ENCODE measurements at places on chromosomes 7 and 10. TPM values are rescaled to one million over a fixed set of nuclear protein-coding genes. Genes with fewer than 3 reads are reported as not detected.

LRRN3 gene
- total RNA-seq: 16.3 TPM

MMRN2 gene
- total RNA-seq: 1.3 TPM

EPO gene
- 0.48 TPM for total RNA-seq

SUN3 gene
- not detected for total RNA-seq

NEUROD6 gene
- not detected for total RNA-seq

LDB3 gene
- not detected for total RNA-seq

LRMDA gene
- total RNA-seq: 0.26 TPM

LRRC18 gene
- not detected for total RNA-seq

GNGT1 gene
- total RNA-seq: not detected

CFAP69 gene
- 3.5 TPM for total RNA-seq
